ENCODE measurements at places on chromosomes 5 and 9.

DNA sequence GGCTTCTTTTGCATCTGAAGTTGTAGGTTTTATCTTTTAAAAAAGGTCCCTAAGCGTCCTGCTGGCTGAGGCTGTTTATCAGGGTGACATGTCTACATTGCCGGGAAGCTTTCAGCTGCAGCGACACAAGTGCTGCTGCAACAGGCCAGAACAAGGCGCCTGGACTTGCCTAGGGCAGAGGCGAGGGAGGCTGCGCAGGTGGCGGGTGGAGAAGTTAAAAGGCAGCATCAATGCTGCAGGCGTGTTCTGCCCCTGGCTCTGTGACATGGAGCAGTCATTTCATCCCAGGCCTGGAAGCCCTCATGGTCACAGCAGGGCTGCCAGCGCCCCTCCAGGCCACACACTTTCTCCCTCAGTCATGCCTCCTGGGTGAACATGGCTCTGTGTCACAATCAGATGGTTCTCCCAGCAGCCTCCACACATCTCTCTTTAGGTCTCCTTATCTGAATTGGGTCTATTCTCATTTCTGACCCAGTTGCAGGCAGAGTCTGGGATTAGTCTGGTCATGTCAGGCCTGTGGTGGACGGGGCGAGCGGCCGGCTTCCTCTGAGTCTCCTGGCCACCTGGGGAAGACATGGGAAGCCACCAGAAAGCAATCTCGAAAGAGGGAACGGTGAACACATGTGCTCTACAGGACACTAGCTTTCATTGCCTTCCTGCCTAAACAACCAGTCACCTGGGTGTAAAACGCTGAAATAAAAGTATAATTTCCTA, 41.3 kb downstream of the IRX2 start:
- DNase-seq: no peak

DNA sequence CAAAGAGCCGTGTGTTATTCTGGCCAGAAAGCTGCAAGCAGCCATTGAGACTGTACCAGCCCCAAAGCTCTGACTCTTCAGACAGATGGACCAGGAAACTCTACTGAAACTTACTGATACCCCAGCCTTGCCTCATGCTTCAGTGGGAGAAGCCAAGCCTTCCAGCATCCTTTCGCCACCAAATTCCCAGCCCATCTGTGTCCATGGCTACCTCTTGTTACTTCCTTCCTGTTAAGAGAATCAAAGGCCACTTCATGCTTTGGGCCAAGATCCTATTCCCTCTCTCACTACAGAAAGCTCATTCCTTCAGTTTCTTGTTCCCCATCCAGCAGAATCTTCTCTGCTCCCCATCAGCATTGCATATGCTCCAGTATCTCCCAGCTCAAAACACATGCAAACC, 46.9 kb upstream of the FREM1 start:
- no peak for DNase-seq

DNA sequence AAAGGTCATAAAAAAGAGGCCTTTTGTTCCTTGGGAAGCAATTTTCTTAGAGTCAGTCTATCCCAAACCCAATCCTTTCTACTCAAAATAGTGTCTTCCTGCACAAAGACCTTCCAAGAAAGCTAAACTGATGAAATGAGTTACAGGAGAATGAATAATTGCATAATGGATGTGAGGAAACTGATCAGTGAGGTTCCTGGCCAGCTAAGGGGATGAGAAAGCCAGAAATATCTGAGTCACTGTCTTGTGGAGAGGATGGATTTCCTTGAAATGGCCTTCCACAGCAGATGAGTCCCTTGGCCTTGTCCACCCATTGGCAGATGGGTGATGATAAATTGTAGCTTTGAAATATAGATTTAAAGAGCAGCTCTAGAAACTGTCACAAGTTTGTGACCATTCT, 756.1 kb downstream of the DNAH5 start:
- no peak for DNase-seq

DNA sequence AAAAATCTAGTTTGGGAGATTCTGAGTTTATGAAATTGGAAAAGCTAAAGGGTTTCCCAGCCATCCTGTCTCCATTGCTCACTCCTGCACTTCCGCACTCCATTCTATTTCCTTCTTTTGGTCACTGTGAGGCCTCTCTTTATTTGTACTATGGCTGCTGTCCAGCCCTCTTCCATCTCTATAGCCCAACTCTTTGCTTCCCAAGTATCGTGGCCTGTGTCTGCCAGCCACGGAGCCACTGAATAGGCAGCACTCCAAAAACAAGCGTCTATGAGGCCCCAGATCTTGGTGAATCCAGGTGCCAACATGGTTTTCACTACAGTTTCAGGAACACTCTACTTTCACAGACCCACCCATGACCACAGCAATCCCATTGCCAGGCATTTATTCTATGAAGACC, 37.2 kb downstream of the GRAMD2B start:
- DNase-seq: no peak

GRCh38 chr5:74465724-74466123, 174.8 kb downstream of the ENC1 start:
- no peak for DNase-seq

DNA sequence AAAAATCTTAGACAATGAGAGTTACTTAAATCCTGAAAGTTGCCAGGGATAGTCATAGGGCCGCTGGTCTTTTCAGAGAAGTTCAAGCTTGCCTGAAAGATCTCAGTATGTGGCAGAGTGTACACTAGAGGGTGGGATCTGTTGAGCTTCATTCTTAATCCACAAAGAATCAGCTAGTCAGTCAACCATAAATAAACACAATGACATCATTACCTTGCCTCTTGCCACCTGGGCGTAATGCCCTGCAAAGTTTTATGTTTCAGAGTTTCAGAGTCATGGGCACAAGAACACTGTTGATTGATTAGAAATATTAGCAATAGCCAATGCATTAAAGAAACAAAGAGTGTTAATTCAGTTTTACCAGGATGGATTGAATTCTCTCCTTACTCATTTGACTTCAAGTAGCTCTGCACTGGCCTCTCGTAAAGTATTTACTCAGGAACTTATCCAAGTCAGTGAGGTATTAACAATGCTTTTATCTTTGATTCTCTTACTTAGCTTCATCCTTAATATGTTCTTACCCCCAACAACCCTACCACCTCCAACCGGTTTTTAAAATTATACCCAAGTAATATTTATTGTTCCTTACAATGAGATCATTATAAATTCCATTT, 14.3 kb upstream of the ANXA1 start:
- DNase-seq: no peak
